Cardiac fibroblast (primary cell): ENCODE measurements at places on chromosomes 2 and 18.

DNA sequence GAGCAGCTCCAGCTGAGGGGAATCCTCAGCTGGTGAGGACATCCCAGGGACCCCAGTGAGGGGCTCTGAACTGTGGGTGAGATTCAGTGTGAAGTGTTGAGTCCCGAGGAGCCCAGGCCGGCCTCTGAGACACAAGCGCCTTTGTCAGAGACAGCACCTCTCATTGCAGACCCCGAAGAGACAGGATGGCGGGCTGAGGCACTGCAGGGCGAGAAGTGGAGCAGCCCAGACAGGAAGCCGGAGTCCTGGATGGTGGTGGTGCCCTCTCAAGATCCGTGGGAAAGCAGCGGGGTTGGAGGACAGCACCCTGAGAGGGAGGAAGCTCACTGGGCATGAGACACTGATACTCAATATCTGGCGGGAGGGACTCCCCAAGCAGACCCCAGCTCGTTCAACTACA is 49.1 kb upstream of the ID2 start:
- no peak for DNase-seq

DNA sequence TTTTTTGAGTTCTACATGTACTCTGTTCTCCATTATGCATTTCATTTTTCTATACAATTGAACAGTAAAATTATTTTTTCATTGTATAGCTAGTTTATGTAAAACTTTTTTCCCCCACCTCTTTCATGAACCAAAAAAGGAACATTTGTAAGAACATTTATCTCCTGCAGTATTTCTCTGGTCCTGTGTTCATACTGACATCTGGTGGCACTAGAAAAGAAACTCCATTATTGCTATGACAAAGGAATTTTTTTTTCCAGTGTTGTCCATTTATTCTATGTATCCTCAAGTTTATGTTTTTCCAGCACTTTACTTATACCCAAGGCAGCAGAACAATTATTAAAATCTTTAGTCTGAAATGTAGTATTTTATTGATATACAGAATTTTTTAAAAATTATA is 27.4 kb upstream of the CHAC2 start:
- DNase-seq = peak; percentile 72

GRCh38 chr2:225400546-225401400 is 1.3 kb downstream of the NYAP2 start:
- no peak for DNase-seq

DNA sequence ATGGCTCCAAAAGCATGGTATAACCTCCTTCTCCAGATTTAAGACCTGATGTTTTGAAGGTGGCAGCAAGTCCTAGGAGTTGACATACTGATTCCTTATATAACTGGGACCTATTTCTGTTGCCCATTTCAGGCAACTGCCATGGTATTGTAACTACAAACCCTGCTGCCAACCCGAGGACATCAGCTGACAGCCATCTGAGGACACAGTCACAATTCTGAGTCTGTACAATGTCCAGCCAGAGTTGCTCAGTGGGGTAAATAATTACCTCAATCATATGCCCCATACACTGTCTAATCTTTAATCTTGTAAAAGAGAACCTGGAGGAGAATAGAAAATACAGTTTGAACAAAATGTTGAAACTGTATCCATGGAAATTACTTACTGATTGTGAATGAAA is 8.7 kb upstream of the GAREM2 start:
- DNase-seq = no peak

- no peak for DNase-seq
These were observed 94.6 kb downstream of the GLI2 start for GRCh38 chr2:120830096-120830830.

GRCh38 chr2:121558329-121558728 is 27.6 kb downstream of the RNU4ATAC start:
- DNase-seq = no peak

DNA sequence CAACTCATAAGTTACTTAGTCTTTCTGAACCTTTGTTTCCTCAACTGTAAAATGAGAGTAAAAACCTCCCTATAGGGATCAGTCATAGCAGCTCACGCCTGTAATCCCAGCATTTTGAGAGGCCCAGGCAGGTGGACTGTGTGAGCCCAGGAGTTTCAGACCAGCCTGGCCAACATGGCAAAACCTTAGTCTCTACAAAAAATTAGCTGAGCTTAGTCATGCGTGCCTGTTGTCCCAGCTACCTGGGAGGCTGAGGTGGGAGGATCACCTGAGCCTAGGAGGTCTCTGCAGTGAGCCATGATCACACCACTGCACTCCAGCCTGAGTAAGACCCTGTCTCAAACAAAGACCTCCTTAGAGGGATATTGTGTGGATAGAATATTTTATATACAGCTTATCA is 2.3 kb downstream of the GPR155 start:
- DNase-seq = no peak

GRCh38 chr2:66836851-66837250 is 401.9 kb downstream of the MEIS1 start:
- DNase-seq = no peak

DNA sequence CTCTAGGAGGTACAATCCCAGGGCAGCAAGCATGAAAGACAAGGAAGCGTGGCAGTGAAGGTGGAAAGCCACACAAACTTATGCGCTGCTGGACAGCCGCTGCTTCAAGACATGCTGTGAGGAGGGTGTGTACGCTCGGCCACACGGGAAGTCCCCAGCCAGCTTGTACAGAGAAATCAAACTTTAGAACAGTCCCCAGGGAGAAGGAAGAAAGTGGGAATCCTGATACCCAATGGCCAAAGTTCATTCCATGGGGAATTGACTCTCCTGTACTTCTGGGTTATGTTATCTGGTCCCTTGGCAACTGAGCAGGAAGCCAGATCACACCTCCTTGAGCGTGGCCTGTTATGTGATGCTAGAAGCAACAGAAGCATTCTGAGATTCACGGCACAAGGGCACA is 86.1 kb upstream of the BOD1L2 start:
- no peak for DNase-seq

DNA sequence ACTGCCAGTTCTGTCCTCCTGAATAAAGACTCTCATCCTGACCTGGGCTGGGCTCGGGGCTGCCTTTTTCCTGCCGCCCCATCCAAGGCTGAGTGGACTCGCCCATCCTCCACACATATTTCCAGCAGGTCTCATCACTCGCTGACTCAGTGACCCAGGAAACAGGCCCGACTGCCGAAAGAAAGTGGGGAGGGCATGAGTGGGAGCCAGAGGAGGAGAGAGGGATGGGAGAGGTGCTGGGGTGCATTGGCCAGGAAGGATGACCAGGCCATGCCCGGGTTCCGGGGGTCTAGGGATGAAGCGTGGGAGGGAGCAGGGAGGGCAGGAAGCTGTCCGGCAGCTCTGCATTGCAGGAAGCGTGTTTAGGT is 66.7 kb downstream of the TWIST2 start:
- DNase-seq = peak; percentile 80

DNA sequence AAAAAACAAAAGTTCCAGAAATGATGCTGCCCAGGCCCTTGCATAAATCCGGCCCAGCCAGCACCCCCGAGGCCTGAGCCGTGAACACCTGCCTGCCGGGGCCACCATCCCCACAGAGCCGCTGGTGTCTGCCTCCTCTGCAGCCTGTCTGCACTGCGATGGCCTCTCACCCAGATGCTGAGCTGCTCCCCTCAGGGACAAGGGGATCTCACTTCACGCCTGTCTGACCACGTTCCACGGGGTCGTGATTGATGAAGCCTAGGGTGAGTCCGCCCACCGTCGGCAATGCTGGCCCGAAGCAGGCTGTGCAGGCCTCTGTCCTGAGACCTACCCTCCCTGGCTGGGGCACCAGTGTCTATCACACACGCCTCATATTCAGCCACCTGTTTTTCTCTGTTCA is 444.2 kb downstream of the EIPR1 start:
- no peak for DNase-seq

DNA sequence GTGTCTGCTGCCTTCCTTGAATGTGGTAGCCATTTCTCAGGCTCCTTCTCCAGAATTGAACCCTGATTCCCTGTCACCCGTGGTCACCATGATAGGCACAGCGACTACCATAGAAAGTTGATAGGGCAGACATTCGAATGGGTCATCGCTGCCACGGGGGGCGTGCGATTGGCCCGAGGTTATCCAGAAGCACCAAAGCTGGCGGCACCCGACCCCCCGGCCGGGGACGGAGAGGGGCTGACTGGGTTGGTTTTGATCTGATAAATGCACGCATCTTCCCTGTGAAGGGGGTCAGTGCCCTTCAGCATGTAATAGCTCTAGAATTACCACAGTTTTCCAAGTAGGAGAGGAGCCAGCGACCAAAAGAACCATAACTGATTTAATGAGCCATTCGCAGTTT is 94.0 kb upstream of the ANKRD30BL start:
- DNase-seq = no peak

- peak; percentile 70 for DNase-seq
These were observed 304.6 kb downstream of the XIRP2 start for GRCh38 chr2:167192833-167193232.

GRCh38 chr18:49697757-49698524 is 115.4 kb downstream of the ACAA2 start:
- DNase-seq = peak; percentile 27

- no peak for DNase-seq
These were observed 654.9 kb upstream of the SYT4 start for GRCh38 chr18:43932140-43932539.

GRCh38 chr2:38720613-38721241 is 30.4 kb downstream of the SRSF7 start:
- peak; percentile 95 for DNase-seq

- no peak for DNase-seq
These were observed 29.5 kb upstream of the SLC35G4 start for GRCh38 chr18:11579916-11580315.

GRCh38 chr18:63071701-63072141 is 247.8 kb downstream of the BCL2 start:
- DNase-seq = no peak

GRCh38 chr2:99678625-99679024 is 188.8 kb upstream of the REV1 start:
- no peak for DNase-seq

- DNase-seq = no peak
These were observed 430.6 kb downstream of the TMX3 start for GRCh38 chr18:68284236-68284780.

GRCh38 chr2:202716114-202716718 is 81.4 kb downstream of the FAM117B start:
- DNase-seq = no peak

DNA sequence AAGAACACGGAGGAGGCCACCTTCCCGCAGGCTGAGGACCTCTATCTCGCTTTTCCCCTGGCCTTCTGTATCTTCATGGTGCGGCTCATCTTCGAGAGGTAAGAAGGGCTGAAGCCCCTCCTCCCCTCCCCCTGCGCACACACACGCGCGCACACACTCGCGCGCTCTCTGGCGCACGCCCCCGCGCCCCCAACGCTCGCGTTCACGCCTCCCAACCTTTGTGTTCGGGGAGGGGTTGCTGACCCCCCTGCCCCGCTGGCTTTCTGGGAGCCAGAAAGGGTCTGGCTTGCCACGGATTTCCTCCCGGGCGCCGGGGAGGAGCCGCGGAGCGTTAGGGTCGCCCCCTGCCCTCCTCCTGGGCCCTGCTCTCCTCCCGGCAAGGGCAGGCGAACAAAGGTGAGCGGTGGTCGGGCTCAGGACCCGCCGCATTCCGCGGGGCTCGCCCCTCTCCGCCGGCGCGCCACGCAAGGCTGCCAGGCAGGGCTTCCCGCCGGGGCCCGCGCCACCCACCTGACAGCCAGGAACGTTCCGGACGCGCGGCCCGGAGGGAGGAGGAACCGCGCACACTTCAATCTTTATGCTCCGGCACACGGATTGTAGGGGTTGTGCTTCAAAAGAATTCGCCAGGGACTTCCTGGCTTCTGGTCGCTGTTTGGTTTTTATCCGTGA is 583 bp downstream of the CERS6 start:
- DNase-seq = peak; percentile 27

DNA sequence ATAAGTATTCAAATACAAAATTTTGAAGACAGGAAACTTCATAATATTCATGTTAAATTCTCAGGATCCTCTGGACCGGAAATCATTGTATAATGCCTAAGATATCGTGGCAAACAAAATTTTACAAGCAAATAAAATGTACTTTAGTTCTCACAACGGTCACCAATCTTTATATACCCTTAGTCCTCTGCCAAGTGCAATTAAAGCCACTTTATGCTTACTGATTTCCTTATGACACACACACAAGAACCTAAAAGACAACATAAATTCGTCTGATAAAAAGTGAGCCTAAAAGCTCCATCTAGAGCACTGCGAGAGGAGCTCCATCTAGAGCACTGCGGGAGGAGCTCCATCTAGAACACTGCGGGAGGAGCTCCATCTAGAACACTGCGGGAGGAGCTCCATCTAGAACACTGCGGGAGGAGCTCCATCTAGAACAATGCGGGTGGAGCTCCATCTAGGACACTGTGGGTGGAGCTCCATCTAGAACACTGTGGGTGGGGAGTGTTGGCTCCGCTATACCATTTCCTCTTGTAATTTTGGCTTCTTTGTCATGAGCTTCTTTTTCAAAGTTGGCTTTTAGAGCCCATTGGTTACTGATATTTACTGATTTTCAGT is 15.9 kb downstream of the ATP8B1 start:
- DNase-seq = no peak

- DNase-seq = no peak
These were observed 1333.7 kb upstream of the CELF4 start for GRCh38 chr18:38899252-38899651.

- DNase-seq = no peak
These were observed 24.4 kb downstream of the LBH start for GRCh38 chr2:30255466-30256408.

- peak; percentile 64 for DNase-seq
These were observed 45.8 kb downstream of the LAMA3 start for GRCh38 chr18:23735021-23735464.

DNA sequence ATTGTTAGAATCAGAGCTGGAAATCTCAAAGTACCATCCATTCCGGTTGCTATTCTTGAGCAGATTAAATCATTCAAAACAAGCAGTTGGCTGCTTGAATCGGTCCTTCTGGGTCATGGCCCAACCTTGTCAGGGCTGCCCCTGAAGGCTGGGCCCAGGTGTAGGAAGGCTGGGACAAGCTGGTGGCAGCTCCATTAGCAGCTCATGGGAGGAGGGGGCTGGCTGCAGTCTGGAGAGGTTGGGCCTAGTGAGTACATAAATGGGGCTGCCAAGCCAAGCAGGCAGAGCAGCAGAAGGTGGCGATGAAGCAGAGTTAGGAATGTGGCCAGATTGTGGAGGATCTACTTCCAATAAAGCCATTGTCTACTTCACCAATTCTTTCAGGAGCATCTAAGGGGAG is 81.4 kb downstream of the ADCYAP1 start:
- DNase-seq = no peak

- peak; percentile 37 for DNase-seq
These were observed 160.4 kb downstream of the AGAP1 start for GRCh38 chr2:235654103-235654813.

DNA sequence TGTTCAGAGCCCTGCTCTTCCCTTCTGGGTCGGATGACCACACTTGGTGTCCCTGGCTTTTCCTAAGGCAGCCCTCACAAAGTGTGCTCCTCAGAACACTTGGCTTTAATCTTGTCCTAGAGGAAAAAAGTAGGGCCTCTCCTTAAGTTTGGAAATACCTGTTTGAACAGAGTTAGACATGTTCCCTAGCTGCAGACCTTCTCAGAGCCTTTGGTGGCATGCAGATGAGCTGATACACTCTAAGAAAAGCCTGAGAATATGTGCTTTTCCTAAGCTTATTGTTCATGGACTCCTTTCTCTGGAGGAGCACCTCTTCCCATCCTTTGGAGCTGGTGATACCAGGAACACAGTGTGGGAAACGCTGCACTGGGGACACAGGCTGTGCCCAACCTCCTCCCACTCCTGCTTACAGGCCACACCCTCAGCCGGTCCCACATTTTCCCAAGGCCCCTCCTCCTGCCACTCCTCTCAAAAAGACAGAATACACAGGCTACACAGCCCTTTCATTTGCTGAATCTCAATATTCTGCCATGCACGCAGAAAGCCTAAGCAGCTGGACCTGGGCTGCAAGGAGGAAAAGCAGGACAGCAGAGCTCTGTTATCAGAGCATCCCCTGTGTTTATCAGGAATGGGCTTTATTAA is 443.6 kb downstream of the NBAS start:
- no peak for DNase-seq
